ENCODE measurements at places on chromosomes 4 and X.

GRCh38 chr4:673349-674091 lies 556 bp downstream of the ATP5ME start:
- DNase-seq, result no peak

GRCh38 chr4:60359746-60360367 lies 840.3 kb upstream of the ADGRL3 start:
- no peak for DNase-seq

DNA sequence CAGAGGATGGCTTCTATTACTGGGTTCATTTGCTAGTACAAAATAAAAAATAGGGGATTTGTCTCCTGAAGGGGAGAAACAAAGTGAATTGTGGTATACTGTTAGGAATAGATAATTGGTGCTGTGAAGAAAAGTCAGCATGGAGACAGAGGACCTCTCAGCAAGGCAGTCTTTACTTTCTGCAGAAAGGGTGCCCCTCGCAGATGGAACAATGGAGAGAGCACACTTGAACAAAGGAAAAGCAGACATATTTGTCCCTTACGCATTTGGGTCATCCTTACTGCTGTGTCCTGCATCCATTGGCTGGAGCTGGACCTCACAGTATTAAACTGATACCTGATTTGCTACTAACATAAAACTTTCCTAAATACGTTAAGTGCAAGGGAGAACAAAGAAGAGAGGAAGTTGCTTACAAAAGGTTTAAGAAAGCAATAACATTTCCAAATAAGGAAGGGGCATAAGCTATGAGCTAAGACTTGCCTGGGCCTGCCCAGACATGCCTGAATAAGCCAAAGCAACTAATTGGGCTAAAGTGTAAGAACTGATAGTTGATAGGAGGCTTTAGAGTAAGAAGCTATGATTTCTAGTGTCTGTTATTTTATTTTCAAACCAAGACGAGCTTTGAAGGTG lies 83.8 kb downstream of the CCKAR start:
- no peak for DNase-seq

- no peak for DNase-seq
Observed at GRCh38 chr4:110669663-110670062, 46.8 kb upstream of the PITX2 start.

- DNase-seq, result no peak
Observed at GRCh38 chr4:41069838-41070237, 144.5 kb downstream of the APBB2 start.

- DNase-seq, result no peak
Observed at GRCh38 chr4:185110375-185110823, 32.7 kb upstream of the SLC25A4 start.

- DNase-seq, result no peak
Observed at GRCh38 chrX:65516756-65517155, 17.8 kb downstream of the LAS1L start.
